Cerebellar nuclear complex (tissue), 1 donor: ENCODE measurements at places on chromosomes 3 and 15.

DNA sequence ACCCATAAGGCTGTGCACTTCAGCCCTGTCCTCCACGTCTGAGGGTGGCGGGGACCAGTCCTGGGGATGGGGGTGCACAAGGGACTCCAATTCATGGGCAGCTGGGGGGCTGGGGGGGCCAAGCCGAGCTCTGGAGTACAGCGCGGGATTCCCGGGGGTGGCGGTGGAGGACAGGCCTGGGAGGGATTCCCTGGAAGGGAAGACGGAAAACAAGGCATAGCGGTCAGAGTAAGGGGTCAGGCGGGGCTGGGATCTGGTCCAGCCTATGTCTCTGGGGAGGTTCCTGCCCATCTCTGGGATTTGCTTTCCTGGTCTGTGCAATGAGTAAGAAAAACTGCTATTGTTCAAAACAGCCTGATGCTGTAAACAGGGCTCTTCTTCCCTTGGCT, 8.1 kb upstream of the IGDCC3 start:
- DNase-seq, result no peak

- no peak for DNase-seq
These were observed 7.5 kb downstream of the GATA2 start for GRCh38 chr3:128485282-128486204.

- no peak for DNase-seq
These were observed 11.7 kb downstream of the ARHGEF26 start for GRCh38 chr3:154132777-154133375.

- DNase-seq, result no peak
These were observed 42.4 kb downstream of the TMEM40 start for GRCh38 chr3:12716605-12717151.
